H1 (cell line): ENCODE measurements at places on chromosomes 1 and 21. TPM values are rescaled to one million over a fixed set of nuclear protein-coding genes. Genes with fewer than 3 reads are reported as not detected.

DNA sequence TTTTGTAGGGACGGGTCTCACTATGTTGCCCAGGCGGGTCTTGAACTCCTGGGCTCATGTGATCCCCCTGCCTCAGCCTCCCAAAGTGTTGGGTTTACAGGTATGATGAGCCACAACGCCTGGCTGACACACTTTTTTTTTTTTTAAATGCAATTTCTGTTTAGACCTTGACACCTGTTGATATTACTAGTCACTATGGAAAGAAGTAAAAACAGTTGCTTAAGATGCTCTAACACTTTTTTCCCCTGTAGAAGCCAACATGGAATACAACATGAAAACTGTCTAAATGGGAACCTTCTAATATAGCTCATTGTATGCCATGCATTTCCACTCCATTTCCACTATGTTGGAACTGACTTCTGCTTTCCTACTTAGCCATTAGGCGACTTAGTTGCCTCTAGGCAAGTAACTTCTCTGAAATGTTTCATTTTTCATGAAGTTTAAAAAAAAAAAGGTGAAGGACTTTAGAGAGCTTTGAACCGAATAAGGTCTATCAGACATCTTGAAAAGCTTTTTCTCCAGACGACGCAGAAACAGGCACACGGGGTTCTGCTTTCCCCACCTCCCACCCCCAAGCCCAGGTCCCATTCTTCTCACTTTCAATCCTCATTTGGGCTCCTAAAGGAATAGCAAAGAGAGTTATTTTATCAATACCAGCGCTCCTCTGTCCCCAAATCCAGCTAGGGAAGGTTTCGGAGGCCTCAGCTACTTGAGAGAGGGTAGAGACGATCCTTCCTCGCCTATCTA lies 648 bp upstream of the DR1 start:
- H3K27ac ChIP-seq = peak overlapping the region; percentile 92
- no peaks in the 10 kb centered on the region for H3K36me3 ChIP-seq
- H3K4me3 ChIP-seq = peak overlapping the region; percentile 44
- DNase-seq = no peak

GRCh38 chr1:63813829-63814277 lies 40.0 kb downstream of the ROR1 start:
- H3K4me1 ChIP-seq = peaks cover 15% of the 10 kb centered on the region; the same call in 1 of the 2 replicates
- no peaks in the 10 kb centered on the region for H3K27me3 ChIP-seq
- DNase-seq = no peak
- H3K27ac ChIP-seq = no peak overlapping the region
- no peaks in the 10 kb centered on the region for H3K36me3 ChIP-seq

DNA sequence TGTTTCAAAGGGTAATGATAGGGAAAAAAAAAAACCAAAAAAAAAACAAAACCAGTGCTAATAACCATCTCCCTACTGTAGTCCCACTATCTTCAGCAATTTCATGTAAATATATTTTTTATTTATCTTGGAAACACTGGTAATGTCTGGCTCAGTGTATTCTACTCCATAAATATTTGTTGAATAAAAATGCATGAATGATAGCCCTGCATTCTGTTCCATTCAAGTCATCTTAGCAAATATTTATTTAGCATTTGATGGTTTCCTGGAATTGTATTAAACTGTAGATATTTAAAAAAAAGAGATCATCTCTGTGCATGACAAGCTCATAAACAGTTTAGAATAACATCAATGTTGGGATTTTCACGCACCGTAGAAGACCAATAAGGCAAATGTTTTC lies 24.2 kb downstream of the IL23R start:
- DNase-seq = no peak
- H3K4me3 ChIP-seq = no peak overlapping the region
- H3K4me1 ChIP-seq = no peaks in the 10 kb centered on the region
- H3K27me3 ChIP-seq = no peaks in the 10 kb centered on the region
- no peaks in the 10 kb centered on the region for H3K36me3 ChIP-seq
- H3K27ac ChIP-seq = no peak overlapping the region

GRCh38 chr1:2212274-2212531 lies 15.9 kb upstream of the SKI start:
- H3K4me3 ChIP-seq = no peak overlapping the region
- no peak for DNase-seq
- H3K27me3 ChIP-seq = 0 out of 2 replicates have a peak, but pooled peaks cover 2% of the 10 kb centered on the region
- peaks cover 13% of the 10 kb centered on the region for H3K4me1 ChIP-seq
- H3K27ac ChIP-seq = peak overlapping the region; percentile 95

- peaks cover 5% of the 10 kb centered on the region for H3K4me1 ChIP-seq
- no peak overlapping the region for H3K27ac ChIP-seq
- H3K27me3 ChIP-seq = no peaks in the 10 kb centered on the region
- H3K36me3 ChIP-seq = no peaks in the 10 kb centered on the region
- DNase-seq = no peak
Measured at GRCh38 chr1:5976231-5976630, 16.0 kb downstream of the NPHP4 start.

GRCh38 chr1:41882068-41882477 lies 36.6 kb downstream of the HIVEP3 start:
- H3K36me3 ChIP-seq = no peaks in the 10 kb centered on the region
- no peaks in the 10 kb centered on the region for H3K27me3 ChIP-seq
- H3K27ac ChIP-seq = no peak overlapping the region

DNA sequence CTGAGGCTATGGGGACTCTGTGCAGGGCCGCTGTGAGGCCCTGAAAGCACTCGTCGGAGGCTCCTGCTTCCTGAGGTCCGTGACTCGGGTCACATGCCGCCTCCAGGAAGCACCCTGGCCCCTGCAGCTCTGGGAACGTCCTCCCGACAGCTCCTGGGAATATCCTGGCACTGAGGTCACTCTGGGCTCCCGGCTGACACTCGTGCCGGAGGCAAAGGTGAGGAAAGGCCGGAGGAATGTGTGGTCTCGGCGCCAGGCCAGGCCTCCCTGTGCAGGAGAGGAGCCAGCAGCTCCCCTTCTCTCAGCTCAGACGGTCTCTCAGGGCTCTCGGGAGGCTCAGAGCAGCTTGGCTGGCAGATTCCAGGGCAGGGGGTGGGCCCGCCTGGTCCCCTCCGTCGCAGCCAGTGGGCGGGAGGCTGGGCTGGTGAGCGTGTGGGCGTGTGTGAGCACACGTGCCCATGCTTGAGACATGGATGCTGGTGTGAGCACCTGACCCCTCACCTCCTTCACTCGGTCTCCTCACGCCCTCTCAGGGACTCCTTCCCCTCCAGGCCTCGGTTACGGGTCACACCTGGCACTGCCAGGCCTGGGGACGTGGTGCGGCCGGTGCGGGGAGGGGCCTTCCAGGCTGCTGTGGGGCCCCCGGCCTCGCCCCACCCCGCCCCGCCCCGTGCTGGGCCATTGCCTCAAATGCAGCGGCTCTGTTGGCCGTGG lies 5.5 kb upstream of the RNF223 start:
- peak; percentile 82 for DNase-seq
- H3K36me3 ChIP-seq = no peaks in the 10 kb centered on the region
- no peak overlapping the region for H3K27ac ChIP-seq
- 0 out of 2 replicates have a peak overlapping the region, but pooled peaks have one; percentile 26 for H3K4me3 ChIP-seq
- H3K27me3 ChIP-seq = peaks cover 4% of the 10 kb centered on the region; the same call in 1 of the 2 replicates

- H3K4me1 ChIP-seq = peaks cover 22% of the 10 kb centered on the region
- no peaks in the 10 kb centered on the region for H3K36me3 ChIP-seq
- H3K27ac ChIP-seq = no peak overlapping the region; the same call in 1 of the 2 replicates
Measured at GRCh38 chr21:26116456-26117011, 54.0 kb downstream of the APP start.

- H3K36me3 ChIP-seq = no peaks in the 10 kb centered on the region
- H3K27me3 ChIP-seq = no peaks in the 10 kb centered on the region
- no peak overlapping the region for H3K27ac ChIP-seq
- no peaks in the 10 kb centered on the region for H3K4me1 ChIP-seq
Measured at GRCh38 chr1:178513278-178513983, 522 bp downstream of the TEX35 start.

DNA sequence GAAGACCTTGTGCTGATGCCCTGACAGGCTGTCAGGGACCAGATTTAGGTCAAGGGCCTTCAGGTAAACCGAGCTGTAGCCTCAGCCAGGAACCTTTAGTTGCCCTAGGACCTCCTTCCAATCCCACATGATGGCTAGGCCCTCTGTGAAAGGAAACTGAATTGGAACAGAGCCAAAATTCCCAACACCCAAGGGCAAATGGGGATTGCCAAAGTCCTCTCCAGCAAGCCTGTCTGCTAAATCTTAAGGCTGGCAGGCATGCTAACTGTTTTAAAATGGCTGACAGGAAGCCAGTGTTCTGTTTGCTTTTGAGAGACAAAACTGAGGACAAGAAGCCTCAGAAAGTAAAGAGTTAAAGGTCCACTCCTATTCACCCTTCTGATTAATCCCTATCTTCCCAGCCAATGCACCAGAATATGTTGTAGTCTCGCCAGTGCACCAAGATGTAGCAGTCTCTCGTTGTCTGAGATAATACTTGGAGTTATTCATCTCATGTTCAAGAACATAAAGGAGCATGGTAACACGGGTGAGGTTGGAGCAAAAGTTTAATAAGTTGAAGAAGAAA lies 35.1 kb downstream of the MSTO1 start:
- H3K4me3 ChIP-seq = no peak overlapping the region
- no peaks in the 10 kb centered on the region for H3K36me3 ChIP-seq

DNA sequence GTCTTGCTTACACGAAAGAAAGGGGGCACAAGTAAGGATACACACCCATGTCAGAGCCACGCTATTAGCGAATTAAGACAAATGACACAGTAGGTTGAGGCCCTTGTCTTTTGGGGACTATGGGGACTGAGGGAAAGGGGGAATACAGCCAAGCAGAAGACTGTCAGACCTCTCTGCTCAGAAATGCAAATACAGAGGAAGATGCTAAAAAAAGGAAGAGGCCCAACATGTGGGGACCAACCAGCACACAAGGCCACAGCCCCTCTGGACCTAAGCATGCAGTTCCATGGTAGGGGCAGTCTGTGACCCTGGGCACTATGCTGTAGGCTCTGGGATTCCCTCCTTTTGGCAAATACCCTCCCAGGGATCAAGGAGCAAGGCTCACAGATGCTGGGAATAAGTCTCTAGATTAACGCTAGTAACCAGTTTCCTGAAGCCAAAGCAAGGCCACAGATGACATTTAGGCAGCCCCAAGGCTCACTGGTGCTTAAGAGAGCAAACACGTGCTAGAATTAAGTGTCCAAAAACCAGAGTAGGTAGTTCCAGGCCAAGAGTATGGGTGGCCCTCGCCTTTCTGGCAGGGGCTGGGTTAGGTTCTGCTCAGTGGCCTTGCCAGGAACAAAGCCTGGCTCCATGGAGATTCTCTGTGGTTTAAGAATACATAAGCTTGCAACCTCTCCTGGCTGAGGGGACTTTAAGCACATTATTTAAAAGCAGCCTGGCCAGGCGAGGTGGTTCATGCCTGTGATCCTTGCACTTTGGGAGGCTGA lies 38.2 kb downstream of the RABIF start:
- no peak overlapping the region for H3K27ac ChIP-seq
- peaks cover 24% of the 10 kb centered on the region for H3K36me3 ChIP-seq
- no peaks in the 10 kb centered on the region for H3K27me3 ChIP-seq
- DNase-seq = no peak
- no peak overlapping the region for H3K4me3 ChIP-seq

DNA sequence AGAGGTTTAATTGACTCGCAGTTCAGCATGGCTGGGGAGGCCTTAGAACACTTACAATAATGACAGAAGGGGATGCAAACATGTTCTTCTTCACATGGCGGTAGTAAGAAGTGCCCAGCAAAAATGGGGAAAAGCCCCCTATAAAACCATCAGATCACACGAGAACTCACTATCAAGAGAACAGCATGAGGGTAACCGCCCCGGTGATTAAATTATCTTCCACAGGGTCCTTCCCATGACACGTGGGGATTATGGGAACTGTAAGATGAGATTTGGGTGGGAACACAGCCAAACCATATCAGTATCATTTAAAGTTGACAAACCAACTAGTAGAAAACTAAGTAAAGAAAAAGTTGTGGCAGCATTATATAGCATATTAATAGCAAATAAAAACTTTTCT lies 71.3 kb upstream of the DNAJC6 start:
- no peaks in the 10 kb centered on the region for H3K4me1 ChIP-seq
- H3K27me3 ChIP-seq = no peaks in the 10 kb centered on the region
- no peak overlapping the region for H3K27ac ChIP-seq
- DNase-seq = no peak
- no peaks in the 10 kb centered on the region for H3K36me3 ChIP-seq

GRCh38 chr1:12473596-12474362 lies 144.2 kb downstream of the DHRS3 start:
- DNase-seq = no peak
- H3K27ac ChIP-seq = no peak overlapping the region
- H3K4me1 ChIP-seq = peaks cover 7% of the 10 kb centered on the region
- H3K27me3 ChIP-seq = no peaks in the 10 kb centered on the region

- H3K4me1 ChIP-seq = no peaks in the 10 kb centered on the region
- H3K27ac ChIP-seq = no peak overlapping the region
- H3K4me3 ChIP-seq = no peak overlapping the region
- H3K36me3 ChIP-seq = peaks cover 4% of the 10 kb centered on the region; the same call in 1 of the 2 replicates
- no peak for DNase-seq
- no peaks in the 10 kb centered on the region for H3K27me3 ChIP-seq
Measured at GRCh38 chr1:211353562-211354212, 27.1 kb downstream of the TRAF5 start.

DNA sequence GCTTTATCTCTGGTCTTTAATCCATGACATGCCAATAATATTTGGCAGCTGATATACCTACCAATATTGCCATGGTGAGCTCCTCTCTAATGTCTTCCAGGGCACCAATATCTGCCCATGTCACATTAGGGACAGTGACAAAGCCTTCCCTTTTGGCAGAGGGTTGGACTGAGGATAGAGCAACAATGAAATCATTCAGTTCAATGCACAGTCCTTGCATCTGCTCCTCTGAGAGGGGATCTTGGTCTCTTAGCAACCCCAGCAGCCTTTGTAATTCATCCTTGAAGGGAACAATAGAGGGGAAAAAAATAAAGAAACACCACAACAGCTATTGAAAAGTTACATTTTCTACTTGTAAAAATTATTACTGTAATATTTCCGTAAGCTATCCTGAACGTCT lies 42.3 kb downstream of the NVL start:
- peaks cover 4% of the 10 kb centered on the region for H3K4me1 ChIP-seq
- H3K4me3 ChIP-seq = no peak overlapping the region
- peaks cover 25% of the 10 kb centered on the region for H3K36me3 ChIP-seq
- no peaks in the 10 kb centered on the region for H3K27me3 ChIP-seq
- DNase-seq = no peak

- no peak overlapping the region for H3K4me3 ChIP-seq
- DNase-seq = no peak
- no peaks in the 10 kb centered on the region for H3K36me3 ChIP-seq
- H3K27ac ChIP-seq = no peak overlapping the region
- H3K27me3 ChIP-seq = no peaks in the 10 kb centered on the region; the same call in 1 of the 2 replicates
Measured at GRCh38 chr1:229031061-229031460, 239.8 kb upstream of the RAB4A start.

The LMO4 gene
- total RNA-seq = 65.6 and 71.7 TPM in 2 replicates

The TPM3 gene
- total RNA-seq = 572 and 586 TPM in 2 replicates

The FAM177B gene
- not detected in 2 replicates for total RNA-seq

The OR14K1 gene
- total RNA-seq = not detected in 2 replicates
